ENCODE measurements at places on chromosomes 4 and X.

GRCh38 chrX:9088896-9089295 lies 55.0 kb upstream of the FAM9B start:
- no peak for DNase-seq

GRCh38 chrX:127726227-127726626 lies 326.0 kb downstream of the ACTRT1 start:
- DNase-seq, result no peak

DNA sequence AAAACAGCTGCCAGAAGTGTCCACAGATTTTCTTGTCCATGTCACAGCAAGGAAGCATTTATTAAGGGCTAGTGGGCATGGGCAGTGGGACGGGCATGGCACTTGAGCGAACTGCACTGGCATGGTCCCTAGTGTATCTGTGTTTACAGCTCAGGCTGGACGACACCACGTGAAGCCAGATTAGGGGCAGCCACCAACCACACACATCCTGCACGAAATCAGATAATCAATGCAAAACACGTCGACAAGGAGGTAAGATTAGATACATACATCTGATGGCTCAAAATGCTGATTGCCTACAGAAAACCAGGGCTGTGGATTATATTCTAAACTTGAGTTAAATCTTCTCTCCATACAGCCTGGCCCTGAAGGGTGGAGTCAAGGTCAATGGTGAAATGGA lies 103.8 kb upstream of the ATP6AP2 start:
- DNase-seq, result no peak

DNA sequence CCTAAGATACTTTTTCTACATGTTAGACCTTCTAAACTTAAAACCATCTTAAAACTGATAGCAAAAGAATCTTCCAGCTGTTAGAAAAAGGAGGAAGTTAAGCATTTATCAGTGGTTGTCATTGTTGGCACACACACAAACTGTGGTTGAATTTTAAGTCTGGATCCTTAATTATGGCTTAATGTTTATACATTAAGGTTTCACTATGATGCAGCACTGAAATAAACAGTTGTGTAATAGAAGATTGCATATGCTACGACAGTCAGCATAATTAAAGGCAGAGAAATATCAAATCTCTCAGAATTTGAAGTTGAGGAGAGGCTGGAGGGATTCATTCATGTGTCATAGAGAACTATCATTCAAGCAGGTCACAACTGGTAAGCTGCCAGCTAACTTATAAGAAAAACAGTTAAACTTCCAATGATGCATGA lies 32.3 kb downstream of the ADGRA3 start:
- no peak for DNase-seq

- peak; percentile 8 for DNase-seq
Measured at GRCh38 chrX:6694221-6694620, 159.3 kb upstream of the VCX3A start.

GRCh38 chr4:7171191-7171900 lies 21.0 kb upstream of the SORCS2 start:
- DNase-seq, result peak; percentile 11

Data from H7 (cell line).